ENCODE measurements at places on chromosomes 13 and 19.

- no peak for DNase-seq
Measured at GRCh38 chr13:92097337-92097903, 699.0 kb downstream of the GPC5 start.

DNA sequence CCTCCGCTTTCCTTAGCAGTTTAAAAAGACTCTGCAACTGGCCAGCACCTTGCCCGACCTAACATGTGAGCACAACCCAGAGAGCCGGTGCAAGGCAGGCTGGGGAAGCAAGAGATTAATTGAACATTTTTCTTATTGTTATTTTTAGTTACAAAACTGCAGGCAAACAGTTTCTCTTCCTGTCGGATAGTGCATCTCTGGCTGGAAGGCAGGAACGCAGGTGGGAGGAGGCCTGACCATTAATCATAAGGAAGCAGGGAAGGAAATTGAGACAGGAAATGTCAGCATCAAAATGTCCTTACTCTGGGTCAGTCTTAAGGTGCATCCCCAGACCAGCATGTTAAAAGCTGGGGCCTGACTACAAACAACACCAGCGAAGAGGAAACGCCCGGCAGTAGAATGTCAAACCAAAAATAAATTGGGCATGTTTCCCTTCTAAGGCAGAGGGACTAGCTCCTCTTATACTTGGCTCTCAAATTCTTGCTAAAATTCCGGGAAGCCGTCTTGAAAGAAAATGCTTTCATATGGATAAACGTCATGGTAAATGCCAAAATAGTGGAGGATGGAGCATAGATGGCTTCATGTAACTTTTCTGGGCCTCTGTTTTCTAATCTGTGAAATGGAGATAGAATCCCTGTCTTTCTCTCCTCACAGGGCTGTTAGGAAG lies 226.8 kb downstream of the RAP2A start:
- DNase-seq: no peak

DNA sequence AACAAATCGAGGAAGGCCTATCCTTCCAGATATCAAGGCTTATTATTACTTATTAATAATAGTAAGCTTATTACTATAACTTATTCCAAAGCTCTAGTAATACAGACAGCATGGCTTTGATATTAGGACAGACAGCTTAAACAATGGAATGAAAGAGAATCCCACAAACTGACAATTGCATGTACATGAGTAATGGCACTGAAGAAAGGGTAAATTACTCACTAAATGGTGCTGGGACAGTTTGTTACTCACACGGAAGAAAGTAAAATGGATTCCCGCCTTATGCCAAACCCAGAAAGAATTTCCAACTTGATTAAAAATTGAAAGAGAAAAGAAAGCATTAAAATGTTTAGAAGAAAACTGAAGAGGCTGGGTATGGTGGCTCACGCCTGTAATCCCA lies 60.3 kb downstream of the MIPEP start:
- DNase-seq: no peak

DNA sequence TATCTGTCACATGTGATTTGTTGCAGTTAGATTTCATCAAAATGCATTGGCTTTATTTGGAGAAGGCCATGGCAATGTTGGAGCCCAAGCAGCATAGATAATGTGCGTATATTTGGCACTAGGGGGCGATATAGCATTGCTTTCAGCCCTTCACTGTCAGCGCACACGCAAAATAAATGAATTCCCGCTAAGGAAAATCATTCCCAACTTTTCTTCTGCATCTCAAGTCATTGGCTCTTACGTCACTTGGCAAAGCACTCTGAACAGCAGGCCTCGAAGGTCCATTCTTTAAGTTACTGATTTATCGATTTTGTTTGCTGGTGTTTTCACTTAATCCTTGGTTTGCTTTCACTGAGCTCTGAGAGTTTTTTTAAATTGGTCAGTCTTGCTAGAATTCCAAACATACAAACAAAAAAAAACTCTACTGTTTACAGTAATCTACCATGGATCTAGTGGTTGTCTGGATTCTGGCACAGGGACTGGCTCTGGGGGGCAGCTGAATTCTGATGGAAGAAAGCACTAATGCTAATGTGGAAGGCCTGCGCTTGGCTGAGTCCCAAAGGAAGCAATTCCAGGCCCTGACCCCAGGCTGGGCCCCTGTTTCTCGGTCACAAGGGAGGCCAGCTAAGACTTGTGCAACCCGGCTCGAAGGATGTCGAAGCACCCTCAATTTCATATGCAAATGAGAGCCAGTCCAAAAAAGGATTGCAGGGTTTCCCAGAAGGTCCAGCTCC lies 97.7 kb upstream of the IPO5 start:
- DNase-seq: peak; percentile 63

DNA sequence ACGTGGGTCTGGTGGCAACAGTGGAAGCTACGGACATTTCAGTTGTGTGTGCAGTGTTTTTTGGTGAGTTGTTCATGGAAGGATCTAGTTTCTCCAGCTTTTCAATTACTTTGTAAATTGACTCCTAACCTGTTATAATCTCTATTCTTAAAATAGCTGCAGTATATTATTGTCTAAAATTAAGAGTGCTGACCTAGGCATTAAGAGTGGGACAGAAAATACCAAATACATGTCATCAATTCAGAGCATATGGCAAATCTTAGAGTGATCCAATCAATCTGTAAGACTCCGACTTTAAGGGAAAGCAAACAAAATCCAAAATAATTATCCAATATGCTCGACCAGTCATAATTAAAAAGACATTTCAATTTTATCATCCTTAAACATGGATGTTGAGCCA lies 338.1 kb upstream of the PCDH9 start:
- no peak for DNase-seq

DNA sequence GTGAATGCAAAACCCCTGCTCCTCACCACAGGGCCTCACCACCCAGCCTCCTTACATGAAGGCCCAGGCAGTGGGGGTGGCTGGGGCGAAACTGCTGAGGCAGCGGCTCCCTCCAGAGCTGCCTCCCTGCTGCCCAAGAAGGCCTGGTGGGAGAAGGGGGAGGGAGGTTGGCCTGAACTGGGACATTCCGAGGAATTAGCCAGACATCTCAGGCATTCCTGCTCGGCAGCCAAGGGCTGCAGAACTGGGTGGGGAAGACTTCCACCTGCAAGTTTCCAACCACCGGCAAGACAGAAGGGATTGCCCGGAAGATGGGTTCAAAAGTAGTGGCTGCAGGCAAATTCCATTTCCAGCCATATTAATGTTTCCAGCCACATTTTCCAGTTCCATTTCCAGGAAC lies 2.3 kb upstream of the PSPN start:
- no peak for DNase-seq

DNA sequence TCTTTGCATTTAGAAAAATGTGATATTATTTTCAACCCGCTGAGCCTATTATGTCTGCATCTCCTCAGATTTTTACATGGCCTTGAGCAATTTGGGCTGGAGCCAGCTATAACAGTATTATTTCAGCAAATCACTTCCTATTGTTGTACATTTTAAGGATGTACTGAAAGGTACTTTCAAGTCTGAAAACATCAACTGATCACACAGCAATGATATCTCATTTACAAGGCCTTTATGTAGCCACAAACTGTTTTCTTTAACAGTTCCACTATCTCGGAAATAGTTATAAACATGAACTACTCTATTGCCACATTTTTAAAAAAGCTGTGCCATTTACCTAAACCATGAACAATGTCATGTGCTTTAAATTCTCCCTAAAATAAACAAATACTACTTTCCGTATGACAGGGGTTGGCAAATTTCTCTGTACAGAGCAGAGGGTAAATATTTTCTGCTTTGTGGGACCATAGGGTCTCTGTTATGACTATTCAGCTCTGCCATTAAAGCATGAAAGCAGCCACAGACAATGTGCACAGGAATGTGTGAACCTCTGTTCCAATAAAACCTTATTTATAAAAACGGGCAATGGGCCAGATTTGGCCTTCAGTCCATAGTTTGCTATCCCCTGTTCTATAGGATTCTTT lies 560.4 kb downstream of the GPC6 start:
- no peak for DNase-seq

DNA sequence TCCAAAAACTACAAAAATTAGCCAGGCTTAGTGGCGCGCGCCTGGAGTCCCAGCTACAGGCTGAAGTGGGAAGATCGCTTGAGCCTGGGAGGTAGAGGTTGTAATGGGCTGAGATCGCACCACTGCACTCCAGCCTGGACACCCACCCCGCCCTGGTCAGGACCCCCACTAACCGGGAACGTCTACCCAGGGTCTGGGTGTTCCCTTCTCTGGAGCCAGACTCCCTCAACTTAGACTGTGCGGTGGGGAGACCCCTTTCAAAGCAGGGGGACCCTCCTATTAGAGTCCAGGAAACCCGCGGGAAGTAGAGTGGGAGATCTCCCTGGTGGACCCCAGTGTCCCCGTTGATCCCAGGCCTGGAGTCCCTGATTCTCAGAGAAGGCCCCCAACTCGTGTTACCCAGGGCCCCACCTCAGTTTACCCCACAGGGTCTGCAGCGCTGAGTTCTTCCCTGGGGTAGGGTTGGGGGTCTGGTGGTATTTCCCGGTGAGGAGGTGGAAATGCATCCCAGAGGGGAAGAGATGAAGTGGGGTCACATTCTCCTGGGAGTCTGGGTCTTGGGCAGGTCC lies 6.1 kb upstream of the ARRDC2 start:
- DNase-seq: no peak

GRCh38 chr19:39246951-39247669 lies 1.5 kb downstream of the IFNL4 start:
- no peak for DNase-seq

DNA sequence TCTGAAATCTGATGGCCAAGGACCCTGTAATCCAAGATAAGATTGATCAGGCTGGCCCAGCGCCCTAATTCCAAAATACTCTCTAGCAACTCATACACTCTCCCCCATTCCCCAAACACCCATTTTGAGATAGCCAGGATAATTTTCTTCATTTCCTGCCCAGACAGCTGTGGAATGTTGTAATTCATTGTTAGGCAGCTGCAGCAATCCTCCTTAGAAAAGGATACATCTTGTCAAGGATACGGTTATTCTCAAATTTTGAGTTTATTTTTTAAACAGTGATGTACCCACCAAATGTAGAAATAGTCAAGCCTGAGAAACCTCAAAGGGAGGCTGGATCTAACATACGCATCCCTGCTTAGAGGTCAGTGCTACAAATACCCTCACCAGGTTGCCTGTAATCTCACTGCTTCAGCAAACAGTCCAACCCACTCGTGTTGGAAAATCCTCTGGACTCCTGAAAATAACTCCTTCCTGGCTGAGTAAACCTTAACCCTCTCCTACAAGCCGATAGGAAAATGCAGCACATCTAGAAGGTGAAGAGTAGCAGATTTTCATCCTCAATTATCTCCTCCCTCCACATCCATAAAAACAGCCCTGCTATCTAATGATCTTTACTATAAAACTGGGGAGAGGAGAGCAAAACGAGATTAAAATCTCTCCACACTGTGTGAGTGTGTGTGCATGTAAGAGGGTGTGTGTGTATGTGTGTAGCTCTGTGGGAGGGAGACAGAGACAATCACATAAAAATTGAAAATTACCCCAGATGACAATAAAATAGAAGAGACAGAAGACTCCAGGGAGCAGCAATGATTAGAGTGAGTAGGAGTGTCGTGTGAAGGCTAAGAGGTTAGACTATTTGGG lies 683.1 kb downstream of the DIAPH3 start:
- DNase-seq: no peak

Measured in NCI-H446 treated with DMSO at 0.1 percent for 48 hours (cell line).